ENCODE measurements at places on chromosomes 11 and 22.

GRCh38 chr11:1650918-1651262, 21.3 kb downstream of the KRTAP5-5 start:
- no peak for DNase-seq

- no peak for DNase-seq
Measured at GRCh38 chr11:72042064-72042745, 38.1 kb downstream of the NUMA1 start.

GRCh38 chr11:119042927-119043326, 12.2 kb upstream of the SLC37A4 start:
- no peak for DNase-seq

DNA sequence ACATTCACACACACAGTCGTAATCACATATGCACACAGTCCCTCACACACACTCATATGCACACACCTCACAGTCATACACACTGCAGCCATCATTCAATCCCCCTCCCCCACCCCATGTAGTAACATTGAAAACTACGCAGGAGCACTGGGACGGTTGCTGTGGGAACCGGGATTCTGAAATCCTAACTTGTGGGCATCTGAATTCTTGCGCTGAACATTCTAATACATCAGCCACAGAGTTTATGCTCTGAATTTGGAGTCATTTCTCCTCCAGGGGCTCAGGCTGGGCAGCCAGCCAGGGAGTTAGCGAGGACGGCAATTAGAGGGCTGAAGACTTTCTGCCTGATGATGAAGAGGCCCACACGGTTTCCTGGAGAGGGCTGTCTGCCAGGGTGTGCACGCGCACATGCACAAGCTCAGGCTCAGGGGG, 32.7 kb downstream of the CD6 start:
- DNase-seq: peak; percentile 43

DNA sequence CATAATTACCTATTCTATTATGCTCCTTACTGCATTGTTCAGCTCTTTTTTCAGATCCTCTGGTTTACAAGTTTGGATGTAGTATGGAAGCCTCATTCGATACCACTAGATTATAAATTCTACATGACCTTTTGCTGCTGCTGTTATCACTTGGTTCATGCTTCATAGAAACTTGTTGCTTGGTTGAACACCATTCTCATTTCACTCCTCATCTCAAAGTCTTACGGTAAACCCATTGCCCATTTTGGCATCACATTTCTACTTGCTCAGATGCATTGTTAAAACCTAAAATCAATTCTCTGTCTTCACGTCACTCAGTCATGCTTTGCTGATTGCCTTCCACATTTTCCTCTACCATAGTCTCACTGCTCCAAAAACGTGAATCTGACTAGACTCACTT, 155.5 kb upstream of the DDI1 start:
- DNase-seq: no peak

DNA sequence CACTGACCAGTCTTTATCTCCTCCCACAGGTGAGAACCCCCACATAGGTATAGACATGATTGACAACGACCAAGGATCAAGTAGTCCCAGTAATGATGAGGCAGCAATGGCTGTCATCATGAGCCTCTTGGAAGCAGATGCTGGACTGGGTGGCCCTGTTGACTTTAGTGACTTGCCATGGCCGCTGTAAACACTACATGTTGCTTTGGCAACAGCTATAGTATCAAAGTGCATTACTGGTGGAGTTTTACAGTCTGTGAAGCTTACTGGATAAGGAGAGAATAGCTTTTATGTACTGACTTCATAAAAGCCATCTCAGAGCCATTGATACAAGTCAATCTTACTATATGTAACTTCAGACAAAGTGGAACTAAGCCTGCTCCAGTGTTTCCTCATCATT, 76.5 kb downstream of the BTBD10 start:
- no peak for DNase-seq

DNA sequence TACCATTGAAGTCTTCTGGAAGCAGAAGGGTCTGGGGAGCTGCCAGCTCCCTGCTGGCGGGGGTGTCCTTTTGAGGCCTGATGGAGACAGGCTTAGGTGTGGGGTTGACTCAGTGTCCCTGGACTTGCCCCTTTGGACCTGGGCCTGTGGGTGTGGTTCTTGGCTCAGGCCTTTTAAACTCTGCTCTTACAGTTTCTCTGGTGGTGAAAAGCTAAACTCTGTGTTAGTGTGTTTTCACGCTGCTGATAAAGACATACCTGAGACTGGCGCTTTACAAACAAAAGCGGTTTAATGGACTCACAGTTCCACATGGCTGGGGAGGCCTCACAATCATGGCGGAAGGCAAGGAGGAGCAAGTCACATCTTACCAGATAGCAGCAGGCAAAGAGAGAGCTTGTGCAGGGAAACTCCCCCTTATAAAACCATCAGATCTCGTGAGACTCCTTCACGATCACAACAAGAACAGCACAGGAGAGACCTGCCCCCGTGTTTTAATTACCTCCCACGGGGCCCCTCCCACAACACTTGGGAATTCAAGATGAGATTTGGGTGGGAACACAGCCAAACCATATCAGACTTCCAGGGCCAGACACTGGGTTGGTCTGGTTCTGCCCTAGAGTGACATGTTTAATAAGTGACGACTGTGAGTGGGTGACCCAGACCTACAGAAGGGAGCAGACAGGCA, 26.5 kb downstream of the GRAMD4 start:
- no peak for DNase-seq

DNA sequence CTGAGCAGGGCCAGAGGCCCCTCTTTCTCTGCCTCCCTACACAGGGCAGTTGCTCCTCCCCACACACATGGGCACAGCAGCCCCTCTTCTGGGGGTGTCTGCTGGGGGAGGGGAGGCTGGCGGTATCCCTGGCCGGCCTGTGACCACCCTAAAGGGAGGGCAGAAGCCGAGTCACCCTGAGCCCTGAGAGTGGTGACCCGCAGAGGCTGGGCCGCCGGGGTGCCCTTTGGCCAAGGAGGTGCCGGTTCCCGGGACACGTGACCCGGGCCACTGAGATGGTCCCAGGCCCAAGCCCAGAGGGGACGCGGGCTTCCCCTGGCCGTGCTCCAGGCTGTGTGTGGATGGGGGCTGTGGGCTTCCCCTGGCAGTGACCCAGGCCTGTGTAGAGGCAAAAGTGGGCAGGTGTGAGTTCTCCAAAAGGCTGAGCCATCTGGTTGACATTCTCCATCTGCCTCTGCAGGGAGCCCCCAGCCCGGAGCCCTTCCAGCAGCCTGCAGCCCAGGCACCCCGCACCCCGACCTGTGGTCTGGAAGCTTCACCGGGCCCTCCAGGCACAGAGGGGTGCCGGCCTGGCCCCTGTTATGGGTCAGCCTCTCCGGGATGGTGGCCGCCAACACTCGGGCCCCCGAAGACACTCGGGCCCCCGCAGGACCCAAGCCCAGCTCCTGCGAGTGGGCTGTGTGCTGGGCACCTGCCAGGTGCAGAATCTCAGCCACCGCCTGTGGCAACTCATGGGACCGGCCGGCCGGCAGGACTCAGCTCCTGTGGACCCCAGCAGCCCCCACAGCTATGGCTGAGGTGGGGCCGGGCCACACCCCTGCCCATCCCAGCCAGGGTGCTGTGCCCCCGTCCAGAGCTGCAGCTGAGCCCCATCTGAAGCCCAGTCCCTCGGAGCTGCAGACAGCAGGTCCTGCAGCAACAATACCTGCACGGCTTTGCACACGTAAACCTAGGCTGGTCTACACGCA, 1.0 kb downstream of the ADM2 start:
- DNase-seq: no peak

DNA sequence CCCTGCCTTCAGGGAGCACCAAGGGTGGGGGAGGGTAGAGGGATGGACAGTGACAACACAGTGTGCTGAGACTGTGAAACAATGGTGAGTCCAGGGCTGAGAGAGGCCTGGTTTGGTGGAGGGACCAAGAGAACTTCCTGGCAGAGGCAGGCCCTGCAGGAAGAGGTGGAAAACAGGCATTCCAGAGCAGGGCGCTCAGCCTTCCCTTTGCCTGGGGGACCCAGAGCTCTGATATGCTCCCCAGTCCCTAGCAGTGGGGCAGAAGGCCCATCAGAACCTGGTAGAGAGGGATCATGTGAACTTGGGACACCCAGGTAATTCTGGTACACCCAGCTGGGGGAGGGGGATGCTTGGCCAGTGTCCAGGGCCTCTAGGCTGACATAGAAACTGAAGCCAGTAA, 17.2 kb upstream of the UVRAG start:
- DNase-seq: no peak

- no peak for DNase-seq
Measured at GRCh38 chr22:48894064-48894671, 933.5 kb downstream of the BRD1 start.

DNA sequence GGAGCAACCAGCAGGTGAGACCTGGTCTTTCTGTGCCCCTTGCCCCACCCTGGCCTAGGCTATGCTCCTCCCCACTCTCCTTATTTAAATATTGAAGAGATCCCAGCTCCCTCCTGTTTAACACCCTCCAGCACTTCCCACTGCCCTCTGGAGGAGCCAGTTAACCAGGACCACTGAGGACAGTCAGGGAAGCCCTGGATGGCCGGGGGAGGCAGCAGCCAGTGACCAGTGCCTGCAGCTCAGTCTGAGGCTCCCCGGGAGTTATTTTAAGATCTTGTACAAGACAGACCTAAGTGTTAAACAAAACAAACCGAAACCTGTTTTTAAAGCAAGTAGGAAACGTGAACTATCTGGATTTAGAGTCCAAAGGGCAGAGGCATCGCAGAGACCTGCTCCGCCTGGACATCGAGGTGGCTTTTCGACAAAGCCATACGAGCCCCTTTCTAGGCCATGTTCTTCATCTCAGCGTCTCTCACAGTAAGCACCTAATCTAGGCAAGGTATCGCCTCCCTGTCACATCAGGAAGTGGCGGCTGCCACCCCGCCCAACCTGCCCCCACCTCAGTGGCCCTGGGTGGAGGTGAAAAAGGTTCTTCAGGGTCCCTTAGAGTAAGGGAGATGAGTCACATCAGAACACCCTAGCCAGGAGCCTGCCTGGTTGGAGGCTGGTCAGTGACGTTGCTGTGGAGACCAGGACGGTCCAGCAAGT, 35.2 kb downstream of the TRMU start:
- DNase-seq: peak; percentile 40

- DNase-seq: no peak
Measured at GRCh38 chr11:47107744-47108143, 68.9 kb downstream of the ARFGAP2 start.

All from activated CD4-positive, alpha-beta memory T cell treated with anti-CD3 and anti-CD28 coated beads, Interleukin-2, amount 10 ng/mL, durations not matched to agents 7 days and 5 days (primary cell).